Kidney tubule cell (primary cell): ENCODE measurements at places on chromosomes 6 and 20.

DNA sequence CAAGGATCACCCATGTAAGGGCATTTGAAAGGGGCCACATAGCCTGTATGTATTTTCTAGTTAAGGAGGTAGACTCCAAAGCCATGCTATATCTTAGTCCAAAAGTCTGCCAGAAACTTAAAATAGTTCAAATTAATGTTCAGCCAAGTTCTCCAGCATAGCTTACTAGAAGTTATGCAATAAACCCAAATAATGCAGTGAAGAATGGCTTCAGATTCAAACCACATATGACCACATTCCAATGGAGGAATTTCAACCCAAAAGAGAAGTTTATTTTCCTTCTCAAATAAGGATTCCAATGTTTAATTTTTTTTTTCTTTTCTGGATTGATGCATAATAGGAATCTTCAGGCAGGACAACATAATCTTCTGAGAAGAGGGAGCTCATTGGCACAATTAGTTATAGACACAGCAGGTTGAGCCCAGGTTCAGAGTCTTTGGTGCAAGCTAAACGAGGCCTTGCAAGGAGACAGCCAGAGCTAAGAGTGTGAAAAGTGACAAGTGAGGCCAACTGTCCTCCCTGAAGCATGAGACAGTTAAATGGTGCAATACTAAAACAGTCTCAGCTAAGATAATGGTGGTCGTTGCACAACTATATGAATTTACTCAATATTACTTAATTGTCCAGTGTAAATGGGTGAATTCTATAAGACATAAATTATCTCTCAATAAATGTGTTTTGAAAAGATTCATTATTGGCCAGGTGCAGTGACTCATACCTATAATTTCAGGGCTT lies 598.8 kb upstream of the CDH4 start:
- DNase-seq = no peak

DNA sequence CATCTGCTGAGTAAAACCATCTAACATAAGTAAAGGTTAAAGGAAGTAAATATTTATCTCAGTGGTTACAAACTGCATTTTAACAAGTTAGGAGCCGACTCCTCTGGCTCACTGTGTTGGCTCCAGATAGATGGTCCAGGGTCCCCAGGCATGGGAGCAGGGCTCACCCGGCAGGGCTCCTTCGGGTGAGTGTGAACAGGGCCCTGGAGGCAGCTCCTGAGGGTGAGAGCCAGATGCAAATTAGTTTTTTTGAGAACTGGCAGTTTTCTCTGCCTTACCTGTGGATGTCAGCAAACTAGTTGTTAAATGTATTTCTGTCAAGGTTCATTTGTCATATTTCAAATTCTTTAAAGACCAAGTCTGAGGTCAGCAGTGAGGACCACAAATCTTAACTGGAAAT lies 21.5 kb downstream of the TPBG start:
- DNase-seq = peak; percentile 11

DNA sequence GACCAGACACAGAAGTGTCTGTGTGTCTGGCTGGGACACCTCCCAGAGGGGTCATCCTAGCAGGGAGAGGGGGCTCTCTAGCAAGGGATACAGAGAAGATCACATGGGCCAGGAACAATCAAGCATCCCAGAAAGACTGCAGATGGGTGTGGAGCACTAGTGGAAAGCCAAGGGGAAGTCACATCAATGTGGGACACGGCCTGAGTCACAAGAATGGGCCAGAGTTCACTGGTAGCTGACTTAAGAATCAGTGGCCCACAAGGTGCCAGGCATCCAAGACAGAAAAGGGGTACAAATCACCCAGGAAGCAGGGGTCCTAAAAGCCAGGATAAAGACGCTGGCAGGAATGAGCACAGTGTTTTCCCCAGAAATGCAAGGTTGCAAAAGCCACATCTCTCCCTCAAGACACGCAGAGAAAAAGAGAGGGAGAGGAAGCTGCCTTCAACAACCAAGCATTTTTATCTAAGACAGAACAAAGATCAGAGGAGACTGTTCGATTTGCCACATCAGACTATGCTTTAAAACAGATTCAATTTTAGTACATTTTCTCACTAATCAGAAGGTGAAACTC lies 113.6 kb upstream of the DST start:
- DNase-seq = no peak

- DNase-seq = no peak
These were observed 49.2 kb downstream of the PCNA start for GRCh38 chr20:5070570-5070969.

DNA sequence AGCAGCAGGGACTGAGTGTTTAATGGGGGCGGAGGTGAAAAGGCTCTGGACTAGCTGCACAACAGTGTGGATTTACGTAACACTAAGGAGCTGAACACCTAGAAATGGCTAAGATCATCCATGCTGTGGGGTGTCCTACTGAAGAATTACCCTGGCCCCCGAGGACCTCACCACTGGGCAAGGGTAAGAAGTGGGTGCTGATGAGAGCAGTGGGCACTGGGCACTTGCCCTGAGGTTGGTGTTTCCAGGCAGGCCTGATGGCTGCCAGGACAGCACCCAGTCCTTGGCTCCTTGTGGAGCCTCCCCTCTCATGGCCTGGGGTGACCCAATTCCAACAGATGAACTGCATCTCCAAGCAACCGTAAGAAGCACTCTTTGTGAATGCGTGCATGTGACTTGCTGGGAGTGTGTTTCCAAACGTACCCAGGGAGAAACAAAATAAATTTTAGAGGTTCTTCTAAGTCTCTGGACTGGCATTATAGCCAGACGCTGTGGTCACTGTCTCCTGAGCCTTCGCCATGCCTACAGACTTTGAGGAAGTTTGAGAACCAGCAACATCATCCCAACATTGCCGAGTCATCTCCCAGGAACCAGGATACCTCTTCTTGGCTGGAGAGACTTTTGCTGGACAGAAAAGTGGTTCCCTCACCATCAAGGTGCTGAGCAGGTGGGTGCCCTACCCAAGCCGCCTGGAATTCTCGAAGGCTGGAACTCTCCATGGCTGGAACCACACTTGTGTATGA lies 245.9 kb downstream of the ERMARD start:
- peak; percentile 28 for DNase-seq

DNA sequence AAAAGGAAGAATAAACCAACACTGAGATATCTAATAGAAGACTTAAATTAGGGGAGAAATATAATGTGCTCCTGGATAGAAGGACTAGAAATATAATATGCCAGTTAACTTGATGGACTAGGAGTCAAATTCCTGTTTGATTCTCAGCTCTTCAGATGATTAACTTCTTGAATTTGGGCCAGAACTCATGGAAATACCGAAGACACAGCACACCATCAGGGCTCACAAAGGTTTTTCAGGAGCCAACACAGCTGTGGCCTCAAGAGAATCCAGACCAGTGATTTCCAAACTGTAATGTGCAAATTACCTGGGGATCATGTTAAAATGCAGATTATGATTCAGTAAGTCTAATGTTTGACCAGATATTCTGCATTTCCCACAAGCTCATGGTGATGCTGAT lies 33.8 kb upstream of the LRRC1 start:
- DNase-seq = peak; percentile 45

DNA sequence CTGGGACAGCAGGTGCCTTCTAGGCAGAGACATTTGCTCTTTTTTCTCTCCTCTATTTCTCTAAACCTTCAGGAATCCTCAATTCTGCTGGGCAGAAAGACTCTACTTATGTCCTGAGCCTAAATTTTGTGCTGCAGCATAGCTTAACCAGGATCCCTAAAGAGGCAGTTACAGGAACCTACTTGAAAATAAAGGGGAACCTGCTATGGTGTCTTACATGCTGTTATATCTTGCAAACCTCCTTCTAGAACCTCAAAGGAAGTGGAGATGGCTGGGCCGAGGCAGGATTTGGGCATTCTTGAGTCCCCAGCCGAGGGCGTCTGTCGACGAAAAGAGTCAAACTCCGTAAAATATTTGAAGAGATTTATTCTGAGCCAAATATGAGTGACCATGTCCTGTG lies 17.1 kb upstream of the GMNN start:
- no peak for DNase-seq

GRCh38 chr6:28980137-28980851 lies 24.8 kb downstream of the ZNF311 start:
- DNase-seq = no peak

- DNase-seq = no peak
These were observed 235.8 kb downstream of the GMPR start for GRCh38 chr6:16473908-16474771.

DNA sequence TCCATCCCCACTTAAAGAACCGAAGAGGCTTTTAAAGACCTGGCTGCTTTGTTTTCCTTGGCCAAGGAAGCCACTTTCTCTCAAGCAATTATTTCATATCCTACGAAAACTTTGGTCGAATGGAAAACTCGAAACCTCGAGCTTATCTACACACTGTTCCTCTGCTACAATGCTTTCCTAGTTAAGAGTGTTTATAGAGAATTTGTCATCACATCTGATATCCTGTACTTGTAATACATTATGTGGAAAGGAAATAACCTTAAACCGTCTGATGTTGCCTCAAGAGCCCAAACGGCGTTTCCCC lies 28.1 kb downstream of the TFAP2B start:
- DNase-seq = no peak

DNA sequence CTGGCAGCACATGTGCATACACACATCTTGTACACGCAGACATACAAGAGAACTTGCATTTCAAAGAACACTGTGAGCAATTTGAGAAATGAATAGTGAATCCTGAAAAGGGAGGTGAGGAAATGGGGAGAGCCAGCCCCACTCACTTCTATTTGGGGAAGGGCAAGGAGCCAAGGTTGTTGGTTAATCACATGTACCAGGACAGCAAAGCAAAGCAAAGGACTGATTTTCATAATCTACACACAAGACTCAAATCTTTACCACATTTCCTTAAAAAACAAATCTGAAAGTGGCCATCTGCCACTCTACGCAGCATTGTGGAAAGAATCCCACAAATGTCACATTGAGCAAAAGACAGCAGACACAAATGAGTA lies 35.0 kb upstream of the KIF16B start:
- no peak for DNase-seq

- no peak for DNase-seq
These were observed 64.2 kb upstream of the XRN2 start for GRCh38 chr20:21238818-21239536.

- DNase-seq = no peak
These were observed 118.2 kb downstream of the CD24 start for GRCh38 chr6:106856227-106856874.

DNA sequence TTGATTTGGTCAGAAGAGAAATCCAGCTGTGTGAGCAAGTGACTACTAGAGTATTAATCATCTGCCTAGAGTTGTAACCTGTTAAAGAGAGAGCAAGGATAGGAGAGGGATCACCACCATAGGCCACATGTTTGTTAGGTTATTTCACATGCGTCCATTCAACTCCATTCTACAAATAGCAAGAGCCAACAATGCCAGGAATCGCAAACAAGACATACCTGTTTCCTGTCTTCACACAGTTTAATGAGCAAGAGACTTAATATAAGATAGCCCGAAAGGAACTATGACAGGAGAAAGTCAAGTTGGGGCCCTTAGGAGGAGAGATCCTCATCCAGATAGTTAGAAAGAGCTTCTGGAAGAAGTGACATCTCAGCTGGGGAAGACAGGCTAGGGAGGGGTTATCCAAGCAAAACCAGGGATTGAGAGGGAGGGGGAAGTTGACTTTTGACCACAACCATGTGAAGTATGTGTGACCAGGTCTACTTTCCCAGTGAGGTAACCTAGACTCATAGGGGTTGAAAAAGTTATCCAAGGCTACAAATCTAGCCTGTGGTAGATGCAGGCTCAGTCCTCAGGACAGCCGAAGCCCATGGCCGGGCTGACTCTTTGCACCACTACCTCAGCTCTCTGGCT lies 147.4 kb downstream of the ALDH8A1 start:
- peak; percentile 94 for DNase-seq

GRCh38 chr6:74931558-74931957 lies 274.3 kb downstream of the COL12A1 start:
- peak; percentile 13 for DNase-seq

DNA sequence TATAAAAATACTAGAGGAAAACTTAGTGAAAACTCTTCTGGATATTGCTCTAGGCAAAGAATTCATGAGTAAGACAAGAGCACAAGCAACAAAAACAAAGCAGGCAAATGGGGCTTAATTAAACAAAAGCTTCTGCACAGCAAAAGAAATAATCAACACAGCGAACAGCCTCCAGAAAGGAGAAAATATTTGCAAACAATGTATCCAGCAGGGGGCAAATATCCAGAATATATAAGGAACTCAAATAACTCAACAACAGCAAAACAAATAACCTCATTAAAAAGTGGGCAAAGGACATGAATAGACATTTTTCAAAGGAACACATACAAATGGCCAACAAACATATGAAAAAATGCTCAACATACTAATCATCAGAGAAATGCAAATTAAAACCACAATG lies 17.1 kb upstream of the HECA start:
- no peak for DNase-seq

GRCh38 chr6:107390685-107391435 lies 68.5 kb downstream of the PDSS2 start:
- DNase-seq = no peak
